MV-4-11 (cell line): ENCODE measurements at places on chromosomes 6 and 20.

DNA sequence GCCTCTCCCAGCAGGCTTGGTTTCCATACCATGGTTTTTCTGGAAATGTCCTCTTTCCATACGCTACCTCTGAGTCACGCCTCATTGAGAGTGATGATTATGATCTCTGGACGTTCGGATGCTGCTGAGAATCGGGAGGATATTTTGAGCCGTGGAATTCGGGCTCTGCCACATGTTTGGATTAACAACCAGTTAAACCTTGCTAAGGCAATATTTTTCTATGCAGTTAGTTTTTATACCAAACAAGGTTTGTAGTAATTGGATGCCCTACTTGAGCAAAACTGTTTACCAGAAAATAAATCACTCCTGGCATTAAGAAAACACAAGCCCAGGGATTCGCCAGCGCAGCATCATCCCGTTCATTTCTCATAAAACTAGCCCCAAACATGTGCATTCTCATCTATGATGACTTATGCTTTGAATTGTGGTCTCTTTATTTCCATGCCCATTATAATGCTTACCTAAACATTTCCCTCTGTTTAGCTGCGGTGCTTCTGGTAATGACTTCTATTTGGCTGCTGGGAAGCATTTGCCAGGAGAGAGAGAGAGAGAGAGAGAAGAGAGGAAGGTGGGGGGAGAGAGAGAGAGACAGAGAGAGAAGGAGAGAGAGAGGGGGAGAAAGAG is 198.9 kb downstream of the CLIC5 start:
- no peak for DNase-seq

DNA sequence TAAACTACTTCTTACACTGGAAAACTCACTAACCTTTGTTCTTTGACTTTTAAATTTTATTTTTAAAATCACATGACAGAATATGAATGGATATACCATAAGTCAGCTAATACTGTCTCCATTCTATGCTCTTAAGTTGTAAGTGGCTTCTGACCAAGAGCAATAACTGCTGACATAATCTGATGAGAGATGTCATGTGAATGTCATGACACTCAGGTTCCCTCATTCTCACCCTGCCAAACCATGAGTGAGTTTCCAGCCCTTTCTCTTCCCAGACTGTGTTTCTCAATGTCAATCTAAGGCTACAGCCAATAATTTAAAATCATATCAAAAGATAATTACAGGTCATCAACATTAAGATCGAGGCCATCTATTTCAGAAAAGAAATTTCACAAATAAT is 39.7 kb downstream of the KIF16B start:
- no peak for DNase-seq

- peak; percentile 63 for DNase-seq
These were observed 17.0 kb downstream of the NFATC2 start for GRCh38 chr20:51525241-51526105.

- no peak for DNase-seq
These were observed 53.0 kb downstream of the ADAT2 start for GRCh38 chr6:143397227-143398222.

GRCh38 chr6:155519176-155519738 is 63.6 kb upstream of the NOX3 start:
- no peak for DNase-seq

GRCh38 chr6:161360520-161360919 is 86.7 kb upstream of the AGPAT4 start:
- peak; percentile 9 for DNase-seq

- DNase-seq, result no peak
These were observed 57.1 kb downstream of the SLC35D3 start for GRCh38 chr6:136979206-136979605.

- DNase-seq, result no peak
These were observed 39.0 kb upstream of the NEDD9 start for GRCh38 chr6:11271228-11272020.

DNA sequence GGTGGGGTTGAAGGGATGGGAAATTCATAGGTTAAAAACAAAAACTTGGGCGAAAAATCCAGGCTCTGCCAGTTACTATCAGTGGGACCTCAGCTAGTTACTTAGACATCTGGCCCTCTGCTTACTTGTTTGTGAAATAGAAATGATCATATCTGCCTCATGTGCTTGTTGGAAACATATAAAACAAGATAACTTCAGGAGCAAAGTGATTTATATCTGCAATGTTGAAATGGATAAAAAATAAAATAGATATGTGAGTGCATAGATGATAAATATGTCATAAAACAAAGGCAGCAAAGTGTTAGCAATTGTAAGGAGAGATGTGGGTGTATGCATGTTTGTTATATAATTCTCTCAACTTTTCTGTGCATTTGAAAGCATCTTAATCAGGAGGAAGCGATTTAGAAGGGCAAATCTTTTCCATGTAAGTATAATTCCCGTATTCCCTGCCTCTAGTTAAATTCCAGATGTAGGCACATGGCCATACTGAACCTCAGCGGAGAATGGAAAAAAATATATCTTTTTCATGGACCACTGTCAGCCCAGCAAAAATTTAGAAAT is 579.0 kb upstream of the FLRT3 start:
- no peak for DNase-seq

- no peak for DNase-seq
These were observed 206.3 kb downstream of the COL19A1 start for GRCh38 chr6:70072540-70073179.

DNA sequence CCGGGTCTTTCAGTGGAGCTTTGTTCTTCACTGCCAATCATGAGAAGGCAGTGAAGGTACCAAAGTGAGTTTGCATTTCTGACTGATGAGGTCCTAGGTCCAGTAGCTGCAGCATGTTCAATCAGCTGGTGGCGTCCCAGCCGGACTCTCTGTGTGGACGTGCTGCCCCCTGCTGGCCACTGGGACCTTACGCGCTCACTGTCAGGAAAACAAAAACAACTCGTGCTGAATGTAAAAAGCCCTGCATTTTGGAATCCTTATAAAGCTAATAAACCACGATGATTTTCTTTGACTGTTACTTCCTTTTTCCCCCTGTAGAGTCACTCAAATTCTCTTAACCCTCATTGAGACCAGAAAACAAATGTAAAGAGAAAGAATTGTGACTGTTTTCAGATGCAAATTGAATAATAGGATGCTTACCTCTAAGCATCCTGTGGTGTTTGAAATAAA is 4.9 kb upstream of the CD24 start:
- peak; percentile 60 for DNase-seq

- DNase-seq, result peak; percentile 77
These were observed 4.0 kb upstream of the FAM110A start for GRCh38 chr20:829551-829950.

- peak; percentile 92 for DNase-seq
These were observed 132.8 kb downstream of the CDK19 start for GRCh38 chr6:110682460-110682853.
